ENCODE measurements at places on chromosomes 7 and 10.

DNA sequence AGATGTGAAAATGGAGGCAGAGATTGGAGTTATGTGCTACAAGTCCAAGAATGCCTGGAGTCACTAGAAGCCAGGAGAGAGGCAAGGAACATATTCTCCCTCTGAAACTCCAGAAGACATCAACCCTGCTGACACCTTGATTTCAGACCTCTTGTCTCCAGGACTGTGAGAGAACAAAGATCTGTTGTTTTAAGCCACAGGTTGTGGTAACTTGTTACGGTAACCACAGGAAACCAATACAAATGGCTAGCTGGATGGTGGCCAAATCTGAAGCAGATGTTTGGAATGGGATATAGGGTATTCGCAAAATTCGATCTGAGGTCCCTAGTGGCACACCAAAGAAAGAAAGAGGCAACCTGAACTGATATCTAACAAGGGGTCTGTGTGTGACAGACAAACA lies 129.0 kb downstream of the HERPUD2 start:
- peak; percentile 85 for DNase-seq

DNA sequence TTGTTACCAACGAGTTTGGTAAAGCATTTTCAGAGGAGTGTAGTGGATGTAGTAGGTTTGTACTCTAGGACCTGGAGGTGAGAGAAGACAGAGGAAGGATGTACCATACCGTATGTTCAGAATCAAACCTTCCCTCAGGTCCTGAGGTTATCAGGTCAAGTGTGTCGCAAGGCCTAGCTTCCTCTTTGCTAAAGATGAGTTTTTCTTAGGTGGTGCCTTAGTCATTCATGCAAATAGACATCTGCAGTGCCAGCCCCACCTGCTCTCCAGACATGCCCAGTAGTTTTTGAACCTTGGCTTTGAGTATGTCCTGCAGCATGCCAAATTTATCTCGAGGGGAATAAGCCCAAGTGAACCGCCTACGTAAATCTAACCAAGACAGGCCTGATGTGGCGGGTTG lies 71.3 kb downstream of the HDAC9 start:
- DNase-seq, result no peak

DNA sequence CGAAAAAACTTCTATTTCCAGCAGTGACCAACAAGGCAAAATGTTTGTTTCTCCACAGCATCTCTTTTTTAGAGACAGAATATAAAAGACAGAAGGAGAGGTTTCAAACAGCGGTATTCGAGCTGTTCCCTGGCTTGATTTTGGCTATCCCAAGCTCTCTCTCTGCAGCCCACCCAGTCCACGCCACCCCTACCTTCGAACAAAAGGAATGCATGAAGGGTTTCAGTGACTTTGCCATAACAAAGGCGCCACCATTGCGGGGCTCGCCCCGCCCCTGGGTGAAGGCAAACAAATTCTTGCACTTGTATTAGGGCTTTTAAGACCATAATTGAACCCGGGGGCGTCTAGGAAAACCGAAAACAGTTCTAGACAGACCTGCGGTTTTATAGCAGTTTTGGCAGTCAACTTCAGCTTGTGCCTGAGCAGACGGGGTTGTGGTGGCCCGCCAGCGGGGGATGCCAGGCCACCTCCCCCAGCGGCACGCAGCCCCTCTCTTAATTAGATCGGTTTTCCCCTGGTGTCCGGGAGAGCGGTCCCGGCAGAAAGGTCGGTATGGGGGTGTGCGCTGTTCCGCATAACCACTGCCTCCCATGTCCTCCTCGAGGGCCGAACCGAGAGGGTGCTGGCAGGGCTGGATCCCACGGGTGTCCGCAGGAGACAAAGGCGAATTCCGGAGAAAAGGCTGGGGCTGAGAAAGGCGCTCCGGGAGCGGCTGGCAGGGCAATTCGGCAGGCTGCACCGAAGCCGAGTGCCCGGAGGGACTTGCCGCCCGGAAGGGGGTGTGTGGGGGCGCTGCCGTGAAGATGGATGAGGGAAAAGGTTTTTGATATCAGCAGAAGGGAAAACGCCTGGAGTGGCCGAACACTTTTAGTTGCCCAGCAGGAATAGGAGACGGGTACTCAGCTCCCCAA lies 2.7 kb upstream of the HOXA11 start:
- no peak for DNase-seq

- no peak for DNase-seq
These were observed 184.8 kb downstream of the NPSR1 start for GRCh38 chr7:34842782-34843181.

GRCh38 chr7:38318803-38319416 lies 45.5 kb upstream of the TARP start:
- peak; percentile 79 for DNase-seq

- DNase-seq, result no peak
These were observed 84.6 kb downstream of the ZMYND11 start for GRCh38 chr10:219731-220472.

DNA sequence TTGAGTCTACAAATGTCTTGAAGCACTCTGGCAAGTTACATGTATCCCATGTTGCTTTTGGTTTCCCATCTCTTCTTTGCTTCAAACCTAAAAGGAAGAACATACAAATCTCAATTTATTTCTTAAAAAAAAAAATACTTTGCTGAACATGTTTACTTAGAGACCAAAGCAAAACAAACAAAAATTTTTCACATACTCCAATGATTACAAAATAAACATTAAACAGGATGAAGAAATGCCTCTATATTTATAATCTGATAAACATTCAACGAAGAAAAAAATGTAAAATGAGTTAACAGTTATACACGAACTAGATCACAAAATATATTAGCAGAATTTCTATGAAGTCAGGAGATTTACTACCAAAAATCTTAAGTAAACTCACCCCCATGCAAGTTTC lies 31.3 kb downstream of the FAM204A start:
- DNase-seq, result no peak

DNA sequence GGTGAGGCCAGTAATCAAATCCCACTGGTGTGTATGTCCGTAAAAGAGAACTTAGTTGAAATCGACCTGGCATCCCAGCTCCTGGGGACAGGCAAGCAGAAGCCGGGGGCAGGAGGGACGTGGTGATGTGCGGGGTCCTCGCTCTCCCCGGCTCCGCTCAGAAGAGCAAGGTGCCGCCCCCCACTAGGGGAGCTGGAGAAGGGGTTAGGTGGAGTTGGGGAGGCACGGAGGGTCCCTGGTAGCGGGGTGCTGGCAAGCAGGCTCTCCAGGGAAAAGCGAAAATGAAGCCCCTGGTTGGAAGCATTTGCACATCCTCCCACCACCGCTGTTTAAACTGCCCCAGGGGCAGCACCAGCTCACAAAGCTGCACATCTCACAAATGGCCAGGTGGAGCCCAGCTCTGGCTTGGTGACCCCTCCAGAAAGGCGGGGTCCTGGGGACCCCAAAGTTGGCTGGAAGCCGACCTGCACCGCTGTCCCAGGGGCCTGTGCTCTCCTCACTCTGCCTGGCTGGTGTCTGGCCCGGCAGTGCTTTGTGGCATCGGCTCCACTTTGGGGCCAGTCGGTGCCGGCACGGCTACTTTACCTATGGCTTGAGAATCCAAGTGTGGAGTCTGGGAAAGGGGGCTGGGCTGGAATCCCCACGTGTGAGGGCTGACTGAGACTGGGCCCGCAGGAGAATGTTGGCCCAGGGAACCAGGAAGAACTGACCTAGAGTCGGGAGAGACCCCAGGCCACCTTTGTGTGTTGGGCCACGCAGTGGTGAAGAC lies 2.9 kb upstream of the CFAP46 start:
- no peak for DNase-seq

DNA sequence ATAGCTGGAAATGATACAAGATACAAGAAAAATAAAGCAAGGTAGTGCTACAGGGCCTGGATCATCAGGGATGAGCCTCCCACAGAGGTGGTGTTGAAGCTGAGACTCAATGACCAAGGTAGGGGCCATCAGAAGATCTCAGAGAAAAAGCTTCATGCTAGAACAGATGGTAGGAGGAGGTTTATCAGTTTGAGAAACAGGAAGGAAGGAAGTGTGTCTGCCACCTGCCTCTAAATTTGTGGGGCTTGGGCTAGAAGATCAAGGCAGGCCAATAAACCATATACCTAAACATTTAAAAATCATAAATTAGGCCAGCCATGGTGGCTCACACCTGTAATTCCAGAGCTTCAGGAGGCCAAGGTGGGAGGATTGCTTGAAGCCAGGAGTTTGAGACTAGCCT lies 410.8 kb upstream of the PRKCQ start:
- no peak for DNase-seq

- DNase-seq, result no peak
These were observed 84.4 kb downstream of the PARD3 start for GRCh38 chr10:34730726-34731125.

DNA sequence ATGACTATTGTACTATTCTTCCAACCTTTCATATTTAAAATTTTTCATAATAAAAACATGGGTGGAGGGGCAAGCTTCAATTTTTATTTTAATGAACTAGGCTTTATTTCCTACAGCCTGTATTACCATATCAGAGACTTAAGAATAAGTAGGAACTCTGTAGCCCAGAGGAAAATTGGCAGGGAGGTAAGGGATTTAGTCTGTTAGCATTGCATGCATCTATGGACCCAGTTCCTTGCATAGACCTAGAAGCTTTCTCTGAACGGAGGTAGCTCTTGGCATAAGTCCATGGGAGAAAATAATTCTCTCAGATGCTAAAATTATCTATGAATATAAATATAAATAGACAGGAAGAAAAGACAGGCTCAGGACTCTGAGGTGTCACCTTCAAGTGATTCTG lies 31.4 kb upstream of the CCDC6 start:
- no peak for DNase-seq

- DNase-seq, result no peak
These were observed 46.6 kb downstream of the RSU1 start for GRCh38 chr10:16770670-16771069.

GRCh38 chr10:23111517-23112286 lies 16.3 kb downstream of the MSRB2 start:
- DNase-seq, result no peak

- DNase-seq, result peak; percentile 25
These were observed 123.2 kb upstream of the SAMD8 start for GRCh38 chr10:74988054-74988775.

GRCh38 chr7:44673324-44673723 lies 66.9 kb downstream of the OGDH start:
- DNase-seq, result no peak

GRCh38 chr10:116752563-116752962 lies 10.2 kb upstream of the HSPA12A start:
- DNase-seq, result no peak

DNA sequence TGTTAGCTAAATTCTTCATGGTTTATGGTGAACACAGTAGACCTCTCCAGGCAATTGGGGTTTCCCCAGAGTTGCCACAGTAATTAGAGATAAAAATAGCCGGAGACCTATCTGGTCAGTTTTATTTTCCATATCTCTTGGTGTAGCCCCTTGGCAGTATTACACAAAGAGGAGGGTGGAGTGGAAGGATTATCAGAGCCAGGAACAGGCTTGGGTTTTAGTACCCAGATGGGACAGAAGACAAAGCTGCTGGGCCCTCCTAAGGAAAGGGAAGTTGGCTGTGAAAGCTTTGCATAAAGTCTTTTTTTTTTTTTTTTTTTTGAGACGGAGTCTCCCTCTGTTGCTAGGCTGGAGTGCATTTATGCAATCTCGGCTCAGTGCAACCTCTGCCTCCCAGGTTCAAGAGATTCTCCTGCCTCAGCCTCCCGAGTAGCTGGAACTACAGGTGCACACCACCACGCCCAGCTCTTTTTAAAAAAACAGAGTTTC lies 9.7 kb downstream of the ZSCAN21 start:
- DNase-seq, result no peak

DNA sequence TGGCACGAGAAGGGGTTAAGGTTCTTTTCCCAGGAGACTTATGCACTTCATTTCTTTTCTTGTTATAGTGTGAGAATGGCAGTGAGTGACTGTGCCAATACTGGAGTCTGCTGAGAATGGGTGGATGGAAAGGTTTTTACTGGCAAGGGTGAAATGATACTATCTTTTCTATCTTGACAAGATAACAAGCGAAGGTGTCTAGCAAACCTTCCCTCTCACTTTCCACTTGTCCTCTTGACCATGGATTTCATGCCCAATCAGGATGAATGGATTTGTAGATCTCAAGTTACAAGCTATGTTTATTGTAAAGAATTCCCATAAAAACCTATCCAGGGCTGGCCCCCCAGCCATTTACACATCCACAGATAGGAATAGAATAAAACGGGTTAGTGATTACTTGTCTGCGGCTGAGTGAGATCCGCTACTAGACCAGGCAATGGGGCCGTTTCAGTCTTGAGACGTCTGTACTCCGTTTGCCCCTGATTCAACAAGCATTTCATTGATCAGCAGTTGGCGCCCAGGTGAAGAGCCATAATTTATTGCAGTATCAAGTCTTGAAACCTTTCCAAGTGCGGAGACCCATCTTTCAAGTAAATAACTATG lies 152.6 kb downstream of the PRKCQ start:
- DNase-seq, result no peak

GRCh38 chr10:72658696-72659400 lies 33.0 kb upstream of the MICU1 start:
- no peak for DNase-seq

DNA sequence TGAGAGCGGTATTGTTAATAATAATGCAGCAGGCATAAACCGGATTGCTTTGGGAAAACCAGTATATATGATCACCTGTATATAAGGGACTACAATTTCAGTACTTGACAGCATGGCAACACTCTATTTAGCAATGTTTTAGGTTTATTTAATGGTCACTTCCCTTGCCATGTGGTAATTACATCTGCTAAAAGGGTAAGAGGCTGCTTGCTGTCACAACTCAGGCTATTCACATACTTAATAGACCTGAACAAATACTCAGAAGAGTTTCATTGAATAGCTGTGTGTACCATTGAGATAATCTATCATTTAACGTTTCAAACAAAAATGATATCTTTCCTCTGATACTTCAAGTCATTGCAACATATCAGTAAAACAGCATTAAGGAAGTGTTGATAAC lies 90.1 kb downstream of the PCDH15 start:
- DNase-seq, result no peak

DNA sequence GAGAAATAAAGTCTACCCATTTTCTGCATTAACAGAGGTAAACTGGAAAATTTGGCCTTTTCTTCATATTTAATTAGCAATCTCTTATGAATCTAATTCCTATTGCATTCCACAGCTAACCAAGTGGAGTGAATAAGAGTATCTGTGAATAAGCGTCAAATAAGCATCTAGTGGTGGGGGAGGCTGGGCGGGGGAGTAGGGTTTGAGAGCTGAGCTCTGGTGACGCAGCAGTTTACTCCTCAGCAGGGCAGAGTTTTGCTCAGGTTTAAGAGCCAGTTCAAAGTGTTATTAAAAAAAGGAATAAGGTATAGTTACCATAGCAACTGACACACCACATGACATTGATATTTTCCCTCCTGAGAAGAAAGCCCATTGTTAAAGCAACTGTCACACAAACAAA lies 1346.8 kb upstream of the CELF2 start:
- DNase-seq, result no peak

- no peak for DNase-seq
These were observed 212.4 kb upstream of the YAE1 start for GRCh38 chr7:39353615-39354376.
